ENCODE measurements at places on chromosomes 4 and X.

- DNase-seq = no peak
Observed at GRCh38 chr4:27846951-27847350, 986.3 kb downstream of the STIM2 start.

DNA sequence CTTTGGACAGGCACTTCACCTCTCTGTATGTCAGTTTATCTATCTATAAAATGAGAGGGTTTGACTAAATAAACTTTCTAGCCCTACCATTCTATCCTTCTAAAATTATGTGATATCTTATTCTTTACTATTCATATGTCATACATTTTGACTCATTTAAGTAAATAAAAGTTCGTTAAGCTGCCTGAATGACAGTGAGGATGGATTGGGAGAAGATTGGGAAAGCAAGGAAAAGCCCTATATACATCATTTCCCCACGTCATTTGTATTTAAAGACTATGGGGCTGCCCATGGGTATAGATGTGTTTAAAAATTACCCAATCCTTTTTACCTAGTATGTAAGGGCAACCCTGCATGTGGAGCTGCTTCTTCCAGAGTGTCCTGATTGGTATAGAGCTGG lies 5.3 kb downstream of the SLC16A2 start:
- DNase-seq = no peak

DNA sequence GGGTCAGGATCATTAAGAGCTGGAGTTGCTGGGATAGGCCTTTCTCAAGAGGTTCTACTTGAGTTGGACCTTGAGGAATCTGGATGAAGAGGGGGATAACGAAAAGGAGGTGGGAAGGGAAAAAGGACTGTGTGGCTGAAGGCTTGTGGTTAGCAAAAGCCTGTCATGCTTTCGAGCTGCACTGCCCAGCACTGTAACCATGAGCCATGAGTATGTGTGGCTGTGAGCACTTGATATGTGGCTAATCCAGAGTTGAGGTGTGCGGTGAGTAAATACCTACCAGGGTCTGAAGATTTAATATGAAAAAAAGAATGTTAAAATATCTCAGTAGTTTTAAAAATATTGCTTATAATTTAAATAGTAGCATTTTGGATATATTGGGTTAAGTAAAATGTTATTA lies 11.4 kb downstream of the TMEM165 start:
- no peak for DNase-seq

DNA sequence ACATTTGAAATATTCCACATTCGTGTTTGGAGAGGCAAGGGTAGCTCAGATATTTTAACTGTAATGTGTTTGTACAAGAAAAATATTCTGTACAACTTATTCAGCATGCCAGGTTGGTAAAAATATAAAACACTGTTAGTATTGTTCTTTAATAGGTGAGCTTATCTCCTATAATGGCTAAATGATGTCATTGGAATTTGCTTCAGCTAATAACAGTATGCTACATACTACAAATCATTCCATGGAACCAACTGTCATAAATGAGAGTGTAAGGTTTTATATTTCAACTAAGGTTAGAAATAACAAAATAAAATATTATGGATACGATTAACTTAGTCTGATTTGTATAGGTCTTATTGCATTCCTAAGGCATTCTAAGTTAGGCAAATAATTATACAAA lies 206.6 kb downstream of the ADGRL3 start:
- no peak for DNase-seq

DNA sequence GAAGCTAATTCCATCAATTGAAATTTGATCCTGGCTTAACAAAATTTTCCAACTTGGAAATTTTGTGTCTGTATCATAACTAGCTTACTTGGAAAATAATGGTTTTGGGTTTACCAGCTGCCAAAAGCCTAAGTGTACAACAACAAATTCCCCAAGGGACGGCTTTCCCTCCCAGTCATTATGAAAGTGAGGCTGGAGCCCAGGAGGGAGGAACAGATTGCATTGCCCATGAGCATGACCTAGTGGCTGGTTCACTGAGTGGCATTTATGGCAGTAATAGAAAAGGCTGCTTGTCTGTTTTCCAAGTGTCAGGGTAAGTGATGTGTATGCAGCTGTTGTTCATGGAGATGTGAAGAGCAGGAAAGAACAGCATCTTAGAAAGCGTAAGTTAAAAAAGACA lies 70.8 kb upstream of the HHIP start:
- DNase-seq = no peak

All from kidney epithelial cell (primary cell).